ENCODE measurements at places on chromosomes 6 and 20.

GRCh38 chr6:5762561-5762968 lies 244.2 kb downstream of the NRN1 start:
- no peak for DNase-seq

DNA sequence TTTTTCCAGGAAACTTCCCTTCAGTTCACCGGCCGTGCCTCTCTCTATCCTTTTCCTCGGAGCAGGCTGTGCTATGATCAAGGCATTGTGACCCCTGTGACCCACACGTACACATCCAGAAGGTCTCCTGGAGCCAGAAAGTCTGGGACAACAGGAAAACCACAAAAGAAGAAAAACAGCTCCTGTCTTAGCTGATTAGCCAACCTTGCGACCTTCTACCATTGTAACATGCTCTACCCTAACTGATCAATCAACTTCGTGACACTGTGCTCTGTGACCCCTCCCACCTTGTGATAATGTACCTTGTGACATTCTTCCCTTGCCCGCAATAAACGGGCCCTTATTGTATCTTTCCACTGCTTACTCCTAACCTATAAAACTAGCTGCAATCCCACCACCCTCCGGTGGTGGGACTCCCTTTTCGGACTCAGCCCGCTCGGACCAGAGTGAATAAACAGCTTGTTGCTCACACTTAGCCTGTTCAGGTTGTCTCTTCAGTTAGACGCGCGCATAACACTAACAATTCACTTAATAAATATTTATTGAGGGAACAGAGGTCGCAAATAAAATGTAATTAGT lies 24.2 kb downstream of the ZNF311 start:
- DNase-seq = no peak

DNA sequence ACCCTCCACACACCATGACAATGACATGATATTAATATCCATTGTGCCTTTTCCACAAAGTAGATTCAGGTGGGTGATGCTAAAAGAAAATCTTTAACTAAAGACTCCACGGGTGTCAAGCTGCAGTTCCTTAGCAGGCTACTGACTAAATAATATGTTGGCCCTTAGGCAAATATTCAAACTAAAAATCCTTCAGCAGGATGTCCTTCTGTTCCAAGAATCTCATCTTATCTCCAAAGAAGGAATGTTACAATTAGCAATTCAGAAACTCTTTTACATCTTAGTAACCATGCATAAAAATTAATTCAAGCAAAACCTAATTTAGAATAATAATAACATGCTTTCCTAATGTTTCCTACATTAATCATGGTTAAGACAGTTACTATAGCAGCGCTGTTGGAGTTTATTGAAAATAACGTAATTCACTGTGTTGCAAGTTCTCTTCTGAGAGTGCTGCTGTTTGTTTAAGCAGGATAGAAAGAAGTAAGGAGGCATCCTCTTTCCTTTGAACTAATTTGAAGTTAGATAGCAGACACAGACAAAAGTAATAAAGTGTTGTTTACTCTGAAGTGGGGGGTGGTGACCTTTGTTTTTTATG lies 414.8 kb upstream of the CDH4 start:
- DNase-seq = no peak

- DNase-seq = no peak
Measured at GRCh38 chr20:34365765-34366213, 2.7 kb downstream of the ITCH start.

DNA sequence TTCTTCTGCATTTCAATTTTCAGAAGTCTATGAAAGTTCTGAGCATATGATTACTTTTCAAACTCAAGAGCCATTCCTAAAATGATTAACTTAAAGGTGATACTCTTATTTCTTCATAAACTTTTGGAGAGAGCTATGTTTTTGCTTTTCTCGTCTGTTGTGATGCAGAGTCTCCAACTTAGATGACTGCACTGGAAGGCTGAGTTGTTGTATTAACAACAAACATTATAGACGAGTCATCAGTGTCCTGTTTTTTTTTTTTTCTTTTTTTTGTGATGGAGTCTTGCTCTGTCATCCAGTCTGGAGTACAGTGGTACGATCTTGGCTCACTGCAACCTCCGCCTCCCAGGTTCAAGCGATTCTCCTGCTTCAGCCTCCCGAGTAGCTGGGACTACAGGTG lies 101.9 kb downstream of the CD109 start:
- DNase-seq = no peak

All from stimulated activated CD4-positive, alpha-beta T cell treated with anti-CD3 and anti-CD28 coated beads, Interleukin-1b, Interleukin-23, amount 100 ng/mL, for 1 hour (primary cell).